ENCODE measurements at places on chromosomes 2 and 18.

DNA sequence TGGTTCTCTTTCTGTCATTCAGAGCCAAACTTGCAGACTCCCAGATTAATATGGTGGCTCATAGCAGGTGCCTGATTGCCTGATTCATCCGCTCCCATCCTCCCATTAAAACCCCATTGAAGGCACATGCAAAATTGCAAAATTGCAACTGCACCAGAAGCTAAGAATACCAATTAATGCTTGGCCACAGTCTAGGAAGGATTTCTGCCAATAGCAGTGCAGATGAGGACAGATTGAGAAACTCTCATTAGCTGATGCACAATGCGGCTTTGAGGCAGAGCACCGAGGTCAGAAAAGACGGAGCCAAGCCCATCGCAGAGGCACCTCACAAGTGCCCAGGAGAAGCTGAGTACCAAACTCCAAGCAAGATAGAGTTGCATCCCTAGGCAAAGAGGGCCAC, 172.8 kb downstream of the ARL4C start:
- DNase-seq = no peak

GRCh38 chr2:154455866-154456265, 242.6 kb upstream of the KCNJ3 start:
- no peak for DNase-seq

GRCh38 chr18:23487738-23488570, 15.4 kb upstream of the RMC1 start:
- peak; percentile 92 for DNase-seq

DNA sequence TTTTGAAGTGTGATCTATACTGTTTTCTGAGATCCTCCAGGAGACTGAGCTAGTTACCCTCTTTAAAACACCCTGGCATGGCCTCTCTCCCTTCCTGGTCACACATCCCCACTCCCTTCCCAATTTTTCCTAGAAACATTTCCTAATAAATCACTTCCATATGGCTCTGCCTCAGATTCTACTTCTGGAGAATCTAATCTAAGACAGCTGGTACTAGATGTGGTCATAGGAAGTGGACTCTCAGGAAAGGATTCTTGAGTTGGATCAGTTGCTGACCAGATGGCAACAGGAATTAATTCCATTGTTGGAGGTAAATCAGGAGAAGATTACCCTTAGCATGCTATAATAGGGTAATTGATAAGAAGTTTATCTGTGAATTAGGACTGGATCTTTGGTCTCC, 310.5 kb downstream of the SATB2 start:
- no peak for DNase-seq

DNA sequence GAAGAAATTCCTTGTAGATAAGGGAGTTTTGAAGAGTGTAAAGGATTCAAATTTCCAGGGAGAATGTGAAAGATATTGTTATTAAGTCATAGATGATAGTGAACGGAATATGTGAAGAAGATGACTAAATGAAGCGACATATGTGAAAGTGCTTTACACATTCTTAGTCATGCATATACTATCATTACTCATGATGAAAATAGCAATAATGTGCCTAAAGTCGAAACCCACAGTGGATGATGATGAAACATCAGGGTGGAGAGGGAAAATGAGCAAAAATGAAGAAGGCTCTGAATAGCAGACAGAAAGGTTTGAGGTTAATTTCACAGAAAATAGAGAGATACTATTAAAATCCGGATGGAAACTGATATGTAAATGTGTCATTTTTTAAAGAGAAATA, 1237.1 kb downstream of the LRP1B start:
- DNase-seq = no peak

- no peak for DNase-seq
Measured at GRCh38 chr18:32848826-32849225, 76.0 kb upstream of the KLHL14 start.

GRCh38 chr18:27991391-27991790, 185.5 kb downstream of the CDH2 start:
- DNase-seq = no peak

DNA sequence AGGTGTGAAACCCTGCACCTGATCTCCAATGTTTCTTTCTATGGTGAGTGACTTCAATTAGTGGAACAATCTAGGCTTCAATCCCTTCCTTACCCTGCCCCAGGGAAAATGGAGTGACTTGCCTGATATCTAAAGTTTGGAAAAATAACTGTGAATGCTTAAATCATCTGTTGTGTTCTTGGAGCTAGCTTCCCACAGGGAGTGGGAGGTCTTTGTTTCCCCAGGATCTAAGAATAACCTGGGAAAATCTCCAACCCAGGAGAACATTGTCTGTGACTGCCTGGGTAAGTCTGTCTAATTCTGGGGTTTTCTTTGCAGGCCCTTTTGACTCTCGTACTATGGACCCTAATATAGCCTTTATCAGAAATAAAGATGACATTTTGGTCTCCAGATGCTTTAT, 13.6 kb upstream of the LDAH start:
- no peak for DNase-seq

GRCh38 chr2:40740419-40740818, 288.5 kb upstream of the SLC8A1 start:
- no peak for DNase-seq

- DNase-seq = no peak
Measured at GRCh38 chr2:1758171-1758570, 13.9 kb upstream of the PXDN start.

GRCh38 chr18:5106730-5107129, 90.3 kb downstream of the AKAIN1 start:
- no peak for DNase-seq

- no peak for DNase-seq
Measured at GRCh38 chr2:69173706-69174105, 160.7 kb downstream of the ANTXR1 start.

- no peak for DNase-seq
Measured at GRCh38 chr2:233817995-233818638, 36.2 kb downstream of the HJURP start.

- DNase-seq = no peak
Measured at GRCh38 chr2:120887320-120887697, 151.6 kb downstream of the GLI2 start.

DNA sequence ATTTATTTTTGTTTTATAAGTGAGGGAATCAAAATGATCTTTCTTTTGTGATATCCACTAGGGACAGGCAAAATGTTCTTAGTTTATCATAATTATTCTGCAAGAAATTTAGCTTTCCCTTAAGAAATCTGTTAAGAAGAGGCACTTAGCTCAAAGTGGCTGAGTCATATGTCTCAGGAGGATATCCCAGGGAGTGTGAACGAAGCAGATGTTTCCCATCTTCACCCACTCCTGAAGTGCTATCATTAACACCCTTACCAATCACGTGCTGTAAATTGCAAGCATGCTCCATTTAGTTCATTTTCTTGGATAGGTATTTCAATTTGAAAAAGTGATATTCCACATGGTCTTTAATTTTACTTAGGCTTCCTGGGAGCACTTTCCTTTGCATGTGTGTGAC, 774.3 kb upstream of the TMEFF2 start:
- DNase-seq = no peak

- DNase-seq = no peak
Measured at GRCh38 chr18:37476182-37476581, 89.4 kb downstream of the CELF4 start.

DNA sequence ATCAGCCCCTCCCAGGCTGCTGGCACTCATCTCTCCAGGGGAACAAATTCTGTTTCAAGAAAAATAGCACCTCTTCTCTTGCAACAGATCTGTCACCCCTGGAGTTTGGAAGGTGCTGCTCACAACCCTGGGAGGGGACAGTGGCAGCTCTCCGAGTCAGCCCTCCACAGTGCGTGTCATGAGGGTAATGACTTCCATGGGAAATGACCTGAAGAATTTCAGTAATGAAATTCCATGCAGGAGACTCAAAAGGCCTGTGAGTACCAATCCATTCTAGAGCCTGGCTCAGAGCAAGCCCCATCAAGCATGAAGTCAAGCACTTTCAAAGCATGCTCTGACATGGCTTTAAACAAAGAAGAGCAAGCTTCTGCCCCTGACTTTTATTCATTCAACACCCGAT, 276.3 kb upstream of the PARD3B start:
- DNase-seq = no peak

DNA sequence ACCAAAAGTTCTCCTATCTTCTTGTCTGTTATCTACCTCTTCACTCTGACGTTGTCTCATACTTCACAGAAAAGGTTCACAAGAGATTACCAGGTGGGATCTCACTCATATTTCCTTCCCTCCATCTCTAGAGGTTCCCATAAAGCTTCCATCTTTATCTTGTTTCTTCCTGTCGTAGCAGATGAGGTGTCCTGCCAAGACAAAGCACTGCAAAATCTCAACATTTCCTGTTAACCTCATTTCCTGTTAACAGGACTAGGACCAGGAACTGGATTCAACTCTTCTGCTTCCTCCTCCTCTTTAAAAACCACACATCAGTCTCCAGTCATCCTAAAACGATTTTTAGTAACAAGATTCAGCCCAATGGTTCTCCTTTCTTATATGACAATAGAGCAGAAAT, 512.8 kb upstream of the NRP2 start:
- DNase-seq = no peak

DNA sequence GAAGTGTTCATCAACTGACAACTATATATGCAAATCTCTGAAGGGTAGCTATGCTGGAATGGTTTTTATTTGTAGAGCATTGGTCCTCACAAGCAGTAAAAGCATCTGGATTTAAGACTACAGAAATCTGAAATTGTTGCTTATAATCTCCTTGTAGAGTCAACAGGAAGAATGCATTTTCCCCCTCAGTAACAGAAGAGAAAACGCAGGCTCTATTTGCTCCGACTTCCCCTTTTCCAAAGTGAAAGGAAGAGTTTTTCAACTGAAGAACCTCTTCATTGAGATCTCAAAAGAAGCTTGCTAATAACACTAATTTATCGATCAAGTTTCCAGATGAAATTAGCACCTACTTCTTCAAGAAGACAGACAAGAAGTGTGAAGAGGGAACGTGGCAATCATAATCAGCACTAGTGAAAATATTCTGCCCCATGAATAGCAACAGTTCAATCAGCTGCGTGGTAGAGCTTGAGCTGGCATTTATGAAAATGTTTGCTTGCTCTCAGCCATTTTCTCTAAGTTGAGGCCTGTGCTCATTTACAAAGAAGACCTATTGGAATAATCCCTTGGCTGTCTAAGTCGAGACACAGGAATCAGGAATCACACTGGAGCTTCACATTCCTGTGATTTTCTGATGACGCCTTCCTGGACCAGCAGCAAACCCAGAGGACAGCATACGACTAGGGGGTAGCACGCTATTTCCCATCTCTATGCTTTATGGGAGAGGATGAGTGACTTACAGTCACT, 43.7 kb downstream of the TGIF1 start:
- DNase-seq = peak; percentile 48

GRCh38 chr18:72601481-72601880, 57.3 kb upstream of the CBLN2 start:
- DNase-seq = no peak

DNA sequence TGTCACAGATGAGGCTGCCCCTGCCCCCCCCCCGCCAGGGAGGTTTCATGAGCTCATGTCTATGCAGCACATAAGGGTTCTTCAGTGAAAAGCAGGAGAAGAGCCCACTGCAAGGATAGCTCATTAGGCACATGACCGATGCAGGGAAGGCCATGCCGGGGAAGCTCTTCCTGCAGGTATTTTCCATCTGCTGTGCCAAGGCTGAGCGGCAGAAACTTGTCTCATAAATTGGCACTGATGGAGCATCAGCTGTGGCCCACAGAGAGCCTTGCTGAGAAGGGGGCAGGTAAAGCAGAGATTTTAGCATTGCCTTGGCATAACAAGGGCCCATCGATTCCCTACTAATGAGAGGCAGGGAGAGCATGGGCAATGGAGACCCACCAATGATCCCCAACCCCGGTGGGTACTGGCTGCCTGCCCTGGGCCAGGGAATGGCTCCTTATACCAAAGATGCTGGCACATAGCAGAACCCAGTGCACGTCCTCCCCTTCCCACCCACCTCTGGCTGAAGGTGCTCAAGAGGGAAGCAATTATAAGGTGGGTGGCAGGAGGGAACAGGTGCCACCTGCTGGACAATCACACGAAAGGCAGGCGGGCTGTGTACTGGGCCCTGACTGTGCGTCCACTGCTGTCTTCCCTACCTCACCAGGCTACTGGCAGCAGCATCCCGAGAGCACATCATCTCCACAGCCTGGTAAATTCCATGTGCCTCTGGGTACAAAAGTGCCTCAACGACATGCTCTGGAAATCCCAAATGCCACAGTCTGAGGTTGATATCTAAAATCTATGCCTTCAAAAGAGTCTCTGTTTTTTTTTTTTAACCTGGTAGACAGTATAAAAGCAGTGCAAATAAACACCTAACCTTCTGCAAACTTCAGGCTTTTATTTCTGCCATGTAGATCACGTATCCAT, 41.4 kb downstream of the STEAP3 start:
- no peak for DNase-seq

- DNase-seq = no peak
Measured at GRCh38 chr2:191178806-191179514, 28.2 kb upstream of the STAT4 start.

DNA sequence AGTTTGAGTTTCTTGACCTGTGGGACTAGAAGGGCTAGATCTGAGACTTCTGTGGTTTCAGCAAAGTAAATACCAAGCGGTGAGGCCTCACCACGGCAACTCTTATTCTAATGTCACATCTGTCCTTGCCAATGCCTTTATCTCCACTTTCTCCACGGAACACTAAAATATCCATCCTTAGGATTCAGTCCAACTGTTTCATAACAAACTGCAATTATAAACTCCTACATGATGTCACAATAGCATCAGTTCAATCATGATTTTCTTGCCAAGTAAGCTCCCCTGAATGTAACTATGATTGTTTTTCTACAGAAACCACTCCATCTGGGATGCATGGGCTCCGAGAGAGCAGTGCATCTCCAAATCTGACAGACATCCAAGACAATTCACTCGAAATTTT, 79.6 kb downstream of the LRATD1 start:
- DNase-seq = no peak

DNA sequence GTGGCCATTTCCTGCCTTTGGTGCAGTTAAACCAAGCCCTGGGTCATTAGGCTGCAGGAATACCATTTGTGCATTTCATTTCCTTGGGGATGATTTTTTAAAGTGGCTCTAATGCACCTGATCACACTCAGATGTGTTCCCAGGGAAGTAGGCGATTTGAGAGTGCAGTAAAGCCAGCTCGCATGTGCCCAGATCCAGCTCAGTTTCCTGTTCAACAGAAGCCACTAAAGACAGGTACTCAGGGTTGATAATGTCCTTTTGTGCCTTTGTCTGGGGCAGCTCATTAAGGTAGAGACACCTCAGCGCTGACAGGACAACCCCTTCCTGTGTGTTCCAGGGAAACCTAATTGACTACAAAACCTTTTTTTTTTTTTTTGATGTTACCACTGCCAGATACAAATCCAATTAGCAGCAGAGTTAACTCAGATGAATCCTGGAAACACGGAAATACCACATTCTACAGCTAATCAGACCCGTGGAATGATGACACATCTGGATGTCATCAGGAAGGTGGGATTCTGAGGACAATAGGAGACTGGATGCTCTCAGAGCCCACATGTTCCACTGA, 15.2 kb upstream of the CHRNA1 start:
- no peak for DNase-seq

- DNase-seq = no peak
Measured at GRCh38 chr2:73995810-73996209, 11.1 kb downstream of the TET3 start.

- DNase-seq = no peak
Measured at GRCh38 chr2:240216167-240216566, 75.7 kb upstream of the OTOS start.
